Stimulated activated CD4-positive, alpha-beta T cell treated with anti-CD3 and anti-CD28 coated beads, Interleukin-2, amount 100 ng/mL, for 24 hours (primary cell): ENCODE measurements at places on chromosomes 2 and 18.

DNA sequence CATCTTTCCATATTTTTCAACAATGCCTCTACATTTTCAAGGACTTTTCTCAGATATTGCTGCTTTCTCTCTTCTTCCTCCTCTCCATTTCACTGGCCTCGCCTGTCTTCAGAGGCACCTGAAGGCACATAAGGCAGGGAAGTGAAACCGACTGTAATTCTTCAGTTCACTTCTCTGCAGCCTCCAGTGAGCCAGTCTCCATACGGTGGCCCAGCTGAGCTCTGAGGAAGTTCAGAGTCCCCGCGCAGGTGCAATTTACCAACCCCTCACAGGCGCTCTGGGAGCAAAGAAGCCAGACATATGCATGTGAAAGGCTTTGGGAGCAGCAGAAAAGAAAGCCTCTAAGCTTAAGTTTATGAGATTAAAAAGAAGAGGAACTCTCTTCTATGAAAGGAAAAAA is 12.4 kb downstream of the KLHL14 start:
- DNase-seq, result no peak

GRCh38 chr18:13110559-13110958 is 108.0 kb upstream of the LDLRAD4 start:
- DNase-seq, result no peak

DNA sequence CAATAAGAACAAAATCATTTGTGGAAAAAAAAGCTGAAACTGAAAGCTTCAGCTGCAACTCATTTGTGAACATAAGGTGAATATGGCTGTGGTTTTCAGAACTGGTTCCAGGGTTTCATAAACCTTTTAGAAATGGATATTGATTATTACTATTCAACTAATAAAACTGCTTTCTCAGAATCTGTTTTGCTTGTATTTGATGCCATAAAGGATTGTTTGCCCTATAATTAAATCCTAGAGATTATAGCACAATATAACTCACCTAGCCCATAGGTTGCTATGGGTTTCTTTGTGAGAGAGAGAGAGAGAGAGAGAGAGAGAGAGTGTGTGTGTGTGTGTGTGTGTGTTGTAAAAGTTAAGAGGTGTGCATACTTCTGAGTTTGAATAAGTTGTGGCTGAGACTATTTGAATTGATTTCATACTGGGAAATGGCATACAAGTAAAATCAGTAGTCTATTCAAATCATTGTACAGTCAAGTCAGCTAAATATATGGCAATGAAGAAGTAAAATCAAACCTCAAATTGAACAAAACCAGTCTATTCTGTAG is 339.2 kb downstream of the ARHGAP15 start:
- DNase-seq, result no peak

DNA sequence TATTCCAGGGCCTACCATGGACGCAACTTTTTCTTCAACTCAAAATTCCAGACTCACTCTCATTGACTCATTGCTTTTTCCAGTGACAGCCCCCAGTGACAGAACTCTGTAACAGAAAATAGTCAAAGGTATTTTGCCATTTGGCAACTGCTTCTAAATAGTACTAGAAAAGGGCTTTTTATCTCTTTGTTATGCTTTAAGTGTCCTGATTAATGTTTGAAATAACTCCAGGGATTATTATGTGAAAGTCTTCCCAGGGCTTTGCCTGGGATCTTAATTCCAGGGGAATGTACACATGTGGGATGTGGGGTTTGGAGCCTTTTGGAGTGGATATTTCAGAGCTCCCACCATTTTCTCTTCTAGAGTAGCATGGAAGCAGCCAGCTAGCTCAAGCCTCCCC is 198.8 kb downstream of the KCNS3 start:
- DNase-seq, result no peak

DNA sequence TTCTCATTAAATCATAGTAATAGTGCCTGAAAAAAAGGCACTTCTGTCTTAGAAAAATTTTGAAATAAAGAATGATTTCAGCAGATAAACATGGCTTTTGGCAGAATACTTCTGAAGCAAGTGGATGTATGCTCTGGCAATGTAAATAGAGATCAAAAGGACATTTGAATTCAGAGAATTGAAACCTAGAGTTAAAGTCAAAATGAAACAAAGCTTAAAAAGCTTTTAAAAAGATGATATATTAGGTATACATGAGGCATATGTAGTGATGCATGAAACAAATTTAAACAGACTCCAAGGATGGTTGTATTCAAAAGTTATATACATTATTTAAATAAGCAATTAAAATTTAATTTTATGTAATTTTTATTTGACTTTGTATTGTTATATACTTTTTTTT is 1344.5 kb upstream of the TMEFF2 start:
- no peak for DNase-seq

DNA sequence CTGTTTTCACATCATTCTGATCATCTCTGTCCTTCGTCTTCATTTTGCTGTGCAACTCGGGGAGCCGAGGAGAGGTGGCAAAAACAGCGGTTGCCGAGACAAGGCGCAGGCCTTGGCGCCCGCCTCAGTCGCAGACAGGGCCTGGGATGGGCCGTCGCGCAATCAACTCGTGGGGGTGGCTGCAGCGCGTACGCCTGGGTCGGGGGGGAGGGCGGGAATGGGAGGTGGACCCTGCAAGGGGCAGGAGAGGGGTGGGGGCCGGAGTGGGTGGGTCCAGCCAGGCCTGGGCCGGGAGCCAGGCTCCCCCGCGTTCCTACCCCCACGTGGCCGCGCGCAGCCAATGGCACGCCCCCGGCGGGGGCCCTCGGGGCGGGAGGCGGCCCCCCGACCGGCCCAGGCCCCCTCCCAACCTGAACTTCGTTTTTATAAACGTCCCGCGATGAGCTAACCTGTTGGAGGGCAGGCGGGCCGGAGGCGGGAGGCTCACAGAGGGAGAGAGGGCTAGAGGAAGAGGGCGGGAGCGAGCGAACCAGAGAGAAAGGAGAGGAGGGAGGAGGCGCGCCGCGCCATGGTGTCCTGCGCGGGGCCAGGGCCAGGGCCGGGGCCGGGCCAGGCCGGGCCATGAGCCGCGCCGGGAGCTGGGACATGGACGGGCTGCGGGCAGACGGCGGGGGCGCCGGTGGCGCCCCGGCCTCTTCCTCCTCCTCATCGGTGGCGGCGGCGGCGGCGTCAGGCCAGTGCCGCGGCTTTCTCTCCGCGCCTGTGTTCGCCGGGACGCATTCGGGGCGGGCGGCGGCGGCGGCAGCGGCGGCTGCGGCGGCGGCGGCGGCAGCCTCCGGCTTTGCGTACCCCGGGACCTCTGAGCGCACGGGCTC is at the start of gene HOXD13:
HOXD13 (plus strand) TSS at position 452 of the 875 bp plus-strand sequence; CDS start at position 622, 170 bp downstream.
- DNase-seq, result no peak

- DNase-seq, result no peak
These were observed 43.6 kb downstream of the SCTR start for GRCh38 chr2:119480718-119481142.

GRCh38 chr18:49617865-49618264 is 56.0 kb downstream of the LIPG start:
- DNase-seq, result no peak
